ENCODE measurements at places on chromosomes 7 and 10. TPM values are rescaled to one million over a fixed set of nuclear protein-coding genes. Genes with fewer than 3 reads are reported as not detected.
A peak's percentile ranks its signal among the peaks of the same experiment; 100 is the strongest.

DNA sequence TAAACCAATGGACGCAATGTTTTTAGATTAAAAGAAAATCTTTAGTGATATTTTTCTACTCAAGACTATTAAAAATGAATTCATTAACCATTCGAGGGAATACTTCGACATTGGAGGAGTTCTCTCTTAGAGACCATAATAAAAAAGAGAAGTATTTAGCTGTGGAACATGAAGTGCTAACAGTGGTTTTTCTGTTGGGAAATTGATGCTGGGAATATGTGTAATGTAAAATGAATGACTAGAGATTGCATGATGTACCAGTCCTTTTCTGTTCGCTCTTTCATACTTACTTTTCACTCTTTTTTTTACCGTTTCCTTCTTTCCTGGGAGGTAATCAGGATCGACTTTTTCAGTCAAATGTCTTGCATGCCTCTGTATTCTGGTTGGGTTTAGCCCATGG lies 41.3 kb downstream of the ST7 start:
- H3K36me3 ChIP-seq, result no peaks in the 10 kb centered on the region
- H3K4me3 ChIP-seq, result no peak overlapping the region
- H3K27ac ChIP-seq, result no peak overlapping the region
- peaks cover 5% of the 10 kb centered on the region for H3K4me1 ChIP-seq
- no peak for DNase-seq

- H3K27ac ChIP-seq, result no peak overlapping the region
- no peak overlapping the region for H3K4me3 ChIP-seq
- no peaks in the 10 kb centered on the region for H3K36me3 ChIP-seq
- H3K27me3 ChIP-seq, result no peaks in the 10 kb centered on the region
Measured at GRCh38 chr7:40009301-40009700, 59.2 kb downstream of the CDK13 start.

- H3K27me3 ChIP-seq, result no peaks in the 10 kb centered on the region
- peaks cover 4% of the 10 kb centered on the region for H3K36me3 ChIP-seq
- no peak overlapping the region for H3K4me3 ChIP-seq
- H3K4me1 ChIP-seq, result peaks cover 12% of the 10 kb centered on the region
- no peak for DNase-seq
Measured at GRCh38 chr7:98249106-98249505, 2.9 kb downstream of the TECPR1 start.

- H3K4me1 ChIP-seq, result no peaks in the 10 kb centered on the region
- no peaks in the 10 kb centered on the region for H3K36me3 ChIP-seq
- no peak overlapping the region for H3K4me3 ChIP-seq
- H3K27ac ChIP-seq, result no peak overlapping the region
- no peaks in the 10 kb centered on the region for H3K27me3 ChIP-seq
Measured at GRCh38 chr10:36224431-36224985, 582.4 kb upstream of the FZD8 start.

DNA sequence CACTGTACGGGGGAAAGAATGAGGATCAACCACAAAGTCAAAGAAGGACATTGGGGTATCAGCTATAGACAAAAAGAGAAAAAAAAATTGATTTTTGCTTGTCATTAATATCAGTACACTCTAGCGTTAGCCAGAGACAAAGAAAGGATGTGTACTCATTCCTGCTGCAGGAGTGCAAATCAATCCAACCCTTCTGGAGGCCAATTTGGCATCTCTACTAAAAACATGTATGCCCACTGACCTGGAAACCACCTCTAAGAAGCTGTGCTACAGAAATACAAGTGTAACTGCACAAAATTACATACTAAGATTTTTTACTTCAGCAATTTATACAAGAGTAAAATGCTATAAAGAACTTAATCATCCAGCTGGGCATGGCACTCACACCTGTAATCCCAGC lies 13.6 kb downstream of the NSMCE4A start:
- DNase-seq, result no peak
- H3K36me3 ChIP-seq, result peaks cover 38% of the 10 kb centered on the region
- no peak overlapping the region for H3K27ac ChIP-seq
- no peak overlapping the region for H3K4me3 ChIP-seq
- H3K4me1 ChIP-seq, result no peaks in the 10 kb centered on the region
- no peaks in the 10 kb centered on the region for H3K27me3 ChIP-seq

- DNase-seq, result no peak
- no peaks in the 10 kb centered on the region for H3K36me3 ChIP-seq
- no peaks in the 10 kb centered on the region for H3K27me3 ChIP-seq
- H3K4me1 ChIP-seq, result no peaks in the 10 kb centered on the region
- no peak overlapping the region for H3K27ac ChIP-seq
Measured at GRCh38 chr10:115566867-115567266, 473.7 kb downstream of the ATRNL1 start.

- H3K4me1 ChIP-seq, result no peaks in the 10 kb centered on the region
- H3K4me3 ChIP-seq, result no peak overlapping the region
- H3K27ac ChIP-seq, result no peak overlapping the region
- H3K36me3 ChIP-seq, result no peaks in the 10 kb centered on the region
Measured at GRCh38 chr7:141227454-141227853, 153.6 kb downstream of the TMEM178B start.

DNA sequence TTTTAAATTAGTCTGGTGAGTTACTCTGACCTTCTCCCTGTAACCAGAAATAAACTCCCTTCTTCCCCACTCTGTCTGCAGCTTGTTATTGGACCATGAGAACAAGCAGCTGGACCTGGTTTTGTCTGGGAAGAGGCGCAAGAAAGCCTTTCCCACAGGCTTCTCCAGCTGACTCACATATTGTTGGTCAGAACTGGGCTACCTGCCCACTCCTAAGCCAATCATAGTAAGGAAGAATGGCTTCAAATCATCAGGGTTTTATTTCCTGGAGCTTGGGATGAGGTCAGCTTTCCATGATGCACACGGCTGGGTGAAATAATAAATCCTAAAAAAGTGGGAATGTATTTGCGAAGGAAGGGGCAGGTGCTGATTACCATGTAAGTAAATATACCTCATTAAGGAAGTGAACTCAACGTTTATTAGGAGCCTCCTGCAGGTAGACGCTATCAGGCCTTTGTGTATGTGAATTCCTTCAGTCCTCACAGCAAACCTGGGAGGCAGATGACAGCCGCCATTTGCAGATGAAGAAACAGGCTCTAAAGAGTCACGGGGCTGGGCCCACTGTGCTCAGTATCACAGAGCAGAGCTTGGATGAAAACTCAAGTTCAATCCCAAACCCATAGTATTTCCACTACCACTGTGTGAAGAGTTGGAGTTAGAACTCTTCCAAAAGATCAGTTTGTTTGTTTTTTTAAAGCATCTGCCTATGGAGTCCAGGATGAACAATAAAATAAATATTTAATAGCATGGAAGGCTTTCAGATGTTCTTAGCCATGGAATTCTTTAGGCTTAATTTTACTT lies 32.8 kb downstream of the IL15RA start:
- H3K27ac ChIP-seq, result peak overlapping the region; percentile 52
- H3K36me3 ChIP-seq, result no peaks in the 10 kb centered on the region
- peak; percentile 92 for DNase-seq
- H3K4me3 ChIP-seq, result peak overlapping the region; percentile 38

GRCh38 chr10:114347241-114347640 lies 57.1 kb downstream of the AFAP1L2 start:
- H3K4me3 ChIP-seq, result no peak overlapping the region
- no peak for DNase-seq
- no peak overlapping the region for H3K27ac ChIP-seq
- no peaks in the 10 kb centered on the region for H3K27me3 ChIP-seq

- no peaks in the 10 kb centered on the region for H3K36me3 ChIP-seq
- H3K27me3 ChIP-seq, result no peaks in the 10 kb centered on the region
- no peak overlapping the region for H3K27ac ChIP-seq
- no peaks in the 10 kb centered on the region for H3K4me1 ChIP-seq
- no peak for DNase-seq
Measured at GRCh38 chr7:140898786-140899536, 25.8 kb downstream of the BRAF start.

GRCh38 chr7:117759950-117760640 lies 113.1 kb downstream of the CTTNBP2 start:
- no peaks in the 10 kb centered on the region for H3K4me1 ChIP-seq
- DNase-seq, result no peak
- no peaks in the 10 kb centered on the region for H3K36me3 ChIP-seq
- no peak overlapping the region for H3K4me3 ChIP-seq

- no peaks in the 10 kb centered on the region for H3K36me3 ChIP-seq
- peak; percentile 78 for DNase-seq
- H3K4me3 ChIP-seq, result no peak overlapping the region
- no peak overlapping the region for H3K27ac ChIP-seq
- H3K4me1 ChIP-seq, result peaks cover 4% of the 10 kb centered on the region
- H3K27me3 ChIP-seq, result no peaks in the 10 kb centered on the region
Measured at GRCh38 chr10:132023092-132023811, 41.5 kb upstream of the BNIP3 start.

DNA sequence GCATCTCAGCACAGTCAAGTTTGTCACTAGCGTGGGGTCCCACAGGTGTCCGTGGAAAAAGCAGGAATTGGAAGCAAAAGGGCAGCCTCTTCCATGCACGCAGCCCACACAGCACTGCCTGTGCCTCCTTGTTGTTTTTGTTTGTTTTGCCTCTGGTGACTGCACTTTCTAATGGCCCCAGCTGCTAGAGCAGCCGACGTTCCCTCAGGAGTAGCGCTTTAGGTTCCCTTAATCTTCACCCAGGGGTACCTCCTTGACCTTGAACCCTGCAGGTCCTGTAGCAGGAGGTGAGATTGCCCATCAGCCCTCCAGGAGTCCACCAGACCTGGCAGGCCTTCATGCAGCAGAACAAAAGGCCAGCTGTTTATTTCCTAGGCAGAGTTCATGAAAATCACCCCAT lies 210.1 kb downstream of the CACNB2 start:
- H3K36me3 ChIP-seq, result no peaks in the 10 kb centered on the region
- no peak overlapping the region for H3K4me3 ChIP-seq
- no peaks in the 10 kb centered on the region for H3K27me3 ChIP-seq
- no peak for DNase-seq
- no peak overlapping the region for H3K27ac ChIP-seq

- DNase-seq, result no peak
- H3K27ac ChIP-seq, result no peak overlapping the region
- H3K4me1 ChIP-seq, result no peaks in the 10 kb centered on the region
Measured at GRCh38 chr10:132199268-132199853, 12.6 kb downstream of the DPYSL4 start.

GRCh38 chr10:133456041-133456951 lies 2.6 kb downstream of the SCART1 start:
- no peaks in the 10 kb centered on the region for H3K4me1 ChIP-seq
- no peak overlapping the region for H3K27ac ChIP-seq
- H3K36me3 ChIP-seq, result no peaks in the 10 kb centered on the region
- H3K4me3 ChIP-seq, result no peak overlapping the region
- H3K27me3 ChIP-seq, result no peaks in the 10 kb centered on the region
- peak; percentile 34 for DNase-seq

GRCh38 chr7:26183545-26184280 lies 16.8 kb downstream of the HNRNPA2B1 start:
- no peak overlapping the region for H3K4me3 ChIP-seq
- H3K27ac ChIP-seq, result no peak overlapping the region
- peaks cover 11% of the 10 kb centered on the region for H3K36me3 ChIP-seq
- DNase-seq, result no peak
- peaks cover 13% of the 10 kb centered on the region for H3K4me1 ChIP-seq

DNA sequence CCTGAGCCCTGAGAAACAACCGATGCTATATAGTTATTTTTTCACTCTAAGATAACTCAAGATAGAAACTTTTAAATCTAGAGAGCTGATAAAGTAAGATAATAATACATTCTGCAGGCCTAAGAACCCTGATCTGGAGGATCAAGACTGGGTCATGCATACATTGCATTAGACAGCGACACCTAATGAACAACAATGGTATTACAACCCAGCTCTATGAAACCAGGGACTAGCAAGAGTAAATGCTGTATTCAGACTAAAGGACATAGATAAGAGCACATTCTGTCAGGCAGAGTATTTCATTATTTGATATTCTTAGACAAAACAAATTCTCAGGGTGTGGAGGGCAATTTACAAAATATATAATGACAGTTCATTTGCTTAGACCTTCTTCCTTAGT lies 148.6 kb downstream of the GRK5 start:
- no peaks in the 10 kb centered on the region for H3K36me3 ChIP-seq
- H3K4me3 ChIP-seq, result no peak overlapping the region
- DNase-seq, result no peak
- no peaks in the 10 kb centered on the region for H3K4me1 ChIP-seq
- no peak overlapping the region for H3K27ac ChIP-seq

DNA sequence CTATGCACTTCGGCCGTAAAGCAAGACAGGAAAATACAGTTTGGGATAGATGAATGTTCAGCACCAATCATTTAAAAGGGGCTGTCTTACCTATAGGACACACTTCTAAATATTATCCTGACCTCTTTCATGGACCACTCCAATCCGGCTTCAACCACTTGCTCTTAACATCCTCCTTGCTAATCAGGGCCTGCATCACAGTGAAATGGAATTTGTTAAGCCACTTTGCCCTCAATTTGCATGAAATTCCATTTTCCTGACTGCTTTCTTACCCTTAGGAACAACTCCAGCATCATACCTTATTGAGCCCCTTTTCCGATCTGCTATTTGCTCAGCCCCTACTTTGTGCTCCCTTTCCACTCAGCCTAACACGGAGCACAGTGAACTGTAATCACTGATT lies 667.3 kb downstream of the PHTF2 start:
- no peak overlapping the region for H3K27ac ChIP-seq
- H3K27me3 ChIP-seq, result no peaks in the 10 kb centered on the region
- H3K4me1 ChIP-seq, result no peaks in the 10 kb centered on the region
- H3K4me3 ChIP-seq, result no peak overlapping the region
- no peaks in the 10 kb centered on the region for H3K36me3 ChIP-seq

GRCh38 chr7:4154882-4155535 lies 527.1 kb upstream of the FOXK1 start:
- no peak for DNase-seq
- H3K4me3 ChIP-seq, result no peak overlapping the region
- no peaks in the 10 kb centered on the region for H3K4me1 ChIP-seq
- no peaks in the 10 kb centered on the region for H3K36me3 ChIP-seq

DNA sequence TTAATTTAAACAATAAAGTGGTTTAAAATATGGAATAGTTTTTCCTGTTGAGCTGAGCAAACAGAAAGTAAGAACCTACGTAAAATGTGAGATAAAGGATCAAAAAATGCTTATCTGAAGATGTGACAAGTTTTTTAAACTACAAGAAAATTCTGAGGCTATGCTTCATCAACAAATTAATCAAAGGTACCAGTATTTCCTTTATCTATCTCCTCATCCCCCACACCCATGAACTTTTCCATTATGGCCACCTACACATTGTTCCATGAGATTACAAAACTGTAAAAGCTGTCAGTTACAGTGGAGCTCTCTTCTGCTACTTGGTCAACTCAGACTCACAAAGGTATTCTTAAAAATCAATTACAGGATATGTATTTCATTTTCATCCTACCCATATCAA lies 77.4 kb downstream of the ARHGAP12 start:
- H3K4me1 ChIP-seq, result peaks cover 5% of the 10 kb centered on the region
- no peaks in the 10 kb centered on the region for H3K27me3 ChIP-seq
- no peak overlapping the region for H3K4me3 ChIP-seq
- DNase-seq, result no peak

GRCh38 chr7:137591421-137591837 lies 247.9 kb upstream of the PTN start:
- no peaks in the 10 kb centered on the region for H3K27me3 ChIP-seq
- no peak overlapping the region for H3K27ac ChIP-seq
- no peaks in the 10 kb centered on the region for H3K36me3 ChIP-seq
- H3K4me1 ChIP-seq, result no peaks in the 10 kb centered on the region

- peaks cover 26% of the 10 kb centered on the region for H3K27me3 ChIP-seq
- no peak overlapping the region for H3K4me3 ChIP-seq
- H3K4me1 ChIP-seq, result no peaks in the 10 kb centered on the region
- H3K27ac ChIP-seq, result no peak overlapping the region
Measured at GRCh38 chr10:66931340-66931948, 5.6 kb downstream of the LRRTM3 start.

The GATA3 gene
- total RNA-seq, result 7.3 TPM

The ABCB1 gene
- total RNA-seq, result 534 TPM

The NPC1L1 gene
- 0.07 TPM for total RNA-seq

The NKX2-3 gene
- not detected for total RNA-seq

The MOSPD3 gene
- 42.6 TPM for total RNA-seq

The ZNRF2 gene
- total RNA-seq, result 22.0 TPM

The FRMPD2 gene
- total RNA-seq, result not detected

The NUTM2D gene
- total RNA-seq, result 2.9 TPM

The ADCY1 gene
- 2.1 TPM for total RNA-seq

The LIPM gene
- not detected for total RNA-seq

The OR2A5 gene
- not detected for total RNA-seq

Data from adrenal gland (tissue), 19 donors.